ENCODE measurements at places on chromosomes 3 and 15. TPM values are rescaled to one million over a fixed set of nuclear protein-coding genes. Genes with fewer than 3 reads are reported as not detected.

The CPNE9 gene
- polyA plus RNA-seq: 0.07 TPM

The YEATS2 gene
- polyA plus RNA-seq: 11.3 TPM

The ATP13A5 gene
- polyA plus RNA-seq: not detected

The C2CD4A gene
- not detected for polyA plus RNA-seq

The SEC61A1 gene
- polyA plus RNA-seq: 217 TPM

The LRRK1 gene
- polyA plus RNA-seq: 6.5 TPM

The GABRG3 gene
- 0.18 TPM for polyA plus RNA-seq

The CCDC54 gene
- polyA plus RNA-seq: not detected

DNA sequence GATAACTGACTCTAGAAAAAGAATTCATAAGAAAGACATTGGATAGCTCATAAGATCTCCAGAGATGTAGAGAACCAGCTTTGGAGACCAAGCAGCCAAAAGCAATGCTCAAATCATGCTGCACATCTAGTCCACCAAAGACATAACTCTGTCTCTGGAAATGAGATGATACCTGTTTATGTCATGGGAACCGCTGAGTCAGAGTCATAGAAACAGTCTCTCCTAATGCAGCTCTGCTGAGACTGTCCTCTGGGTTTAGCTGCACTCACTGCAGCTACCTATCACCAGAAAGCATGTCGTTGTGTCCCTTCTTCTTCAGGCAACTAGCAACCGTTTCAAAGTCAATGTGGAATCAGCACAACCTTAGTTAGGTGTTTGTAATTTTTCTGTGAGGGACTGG lies 218.5 kb upstream of the ROBO1 start:
- DNase-seq: no peak

DNA sequence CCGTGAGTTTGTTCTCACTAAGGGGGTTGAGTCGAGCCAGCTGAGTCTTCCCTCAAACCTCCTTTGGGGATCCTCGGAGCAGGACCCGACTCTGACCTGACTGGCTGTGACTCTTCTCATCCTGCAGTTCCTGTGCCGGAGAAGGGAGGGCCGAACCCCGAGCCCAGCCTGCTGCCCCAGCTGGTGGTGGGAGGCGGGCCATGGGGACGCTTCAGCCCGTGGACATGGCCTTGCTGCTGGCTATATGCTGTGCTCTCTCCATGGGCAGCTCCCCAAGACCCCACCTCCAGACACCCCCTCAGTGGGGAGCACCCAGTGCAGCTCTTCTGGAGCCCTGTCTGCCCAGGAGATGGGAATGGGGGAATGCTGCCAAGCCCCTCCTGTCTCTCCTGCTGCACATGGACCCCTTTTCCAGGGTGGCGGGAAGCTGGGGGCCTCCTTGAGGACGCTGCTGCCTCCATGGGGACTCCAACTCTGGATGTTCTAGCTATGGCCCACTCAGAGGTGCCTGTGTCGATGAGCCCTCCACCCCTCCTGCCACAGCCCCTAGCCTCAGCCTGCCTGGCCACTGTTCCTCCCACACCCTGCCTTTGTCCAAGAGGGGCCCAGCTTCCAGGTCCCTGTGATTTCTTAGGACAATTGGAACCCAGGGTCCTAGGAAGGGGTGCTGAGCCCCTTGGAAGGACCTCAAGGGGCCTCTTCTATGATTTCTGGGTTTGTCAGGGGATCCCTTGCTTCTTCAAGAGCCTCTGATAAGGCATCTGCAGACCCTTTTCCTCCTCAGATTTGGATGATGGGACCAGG lies 12.8 kb downstream of the C15orf39 start:
- no peak for DNase-seq

DNA sequence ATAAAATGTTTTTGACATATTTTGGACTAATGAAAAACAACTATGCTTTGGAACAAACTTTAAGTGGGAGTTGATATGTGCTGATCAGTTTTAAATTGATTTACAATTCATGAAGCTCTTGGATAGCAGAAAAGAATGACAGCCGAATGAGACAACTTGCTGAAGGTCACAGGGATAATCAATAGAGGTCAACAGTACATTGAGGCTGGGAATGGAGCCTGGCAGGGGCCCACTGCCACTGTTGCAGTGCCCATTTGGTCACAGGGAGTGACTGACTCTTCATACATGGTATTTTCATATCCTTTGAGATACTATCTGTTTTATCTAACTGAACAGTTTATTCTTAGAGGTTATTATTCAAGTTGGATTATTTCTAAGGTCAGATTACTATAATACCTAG lies 58.7 kb upstream of the EIF5A2 start:
- DNase-seq: no peak

GRCh38 chr15:59997070-59997701 lies 6.9 kb upstream of the FOXB1 start:
- DNase-seq: no peak

DNA sequence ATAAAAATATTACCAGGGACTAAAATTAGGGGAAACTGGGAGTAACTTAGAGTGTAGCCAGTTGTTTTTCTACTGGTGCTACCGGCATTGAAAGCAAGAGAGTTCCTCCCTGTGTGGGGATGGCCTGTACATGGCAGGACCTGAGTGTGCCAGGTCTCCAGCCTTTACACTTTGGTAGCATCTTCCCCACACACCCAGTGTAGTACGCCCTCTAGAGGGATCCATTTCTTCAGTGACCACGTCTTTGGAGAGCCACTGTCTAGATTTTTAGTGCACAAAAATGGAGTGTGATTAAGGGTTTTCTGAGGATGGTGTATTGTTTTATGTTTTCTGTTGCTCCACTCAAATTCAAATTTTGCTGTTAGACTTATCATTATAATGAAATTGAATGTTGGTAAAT lies 507.0 kb upstream of the TPRG1 start:
- no peak for DNase-seq

DNA sequence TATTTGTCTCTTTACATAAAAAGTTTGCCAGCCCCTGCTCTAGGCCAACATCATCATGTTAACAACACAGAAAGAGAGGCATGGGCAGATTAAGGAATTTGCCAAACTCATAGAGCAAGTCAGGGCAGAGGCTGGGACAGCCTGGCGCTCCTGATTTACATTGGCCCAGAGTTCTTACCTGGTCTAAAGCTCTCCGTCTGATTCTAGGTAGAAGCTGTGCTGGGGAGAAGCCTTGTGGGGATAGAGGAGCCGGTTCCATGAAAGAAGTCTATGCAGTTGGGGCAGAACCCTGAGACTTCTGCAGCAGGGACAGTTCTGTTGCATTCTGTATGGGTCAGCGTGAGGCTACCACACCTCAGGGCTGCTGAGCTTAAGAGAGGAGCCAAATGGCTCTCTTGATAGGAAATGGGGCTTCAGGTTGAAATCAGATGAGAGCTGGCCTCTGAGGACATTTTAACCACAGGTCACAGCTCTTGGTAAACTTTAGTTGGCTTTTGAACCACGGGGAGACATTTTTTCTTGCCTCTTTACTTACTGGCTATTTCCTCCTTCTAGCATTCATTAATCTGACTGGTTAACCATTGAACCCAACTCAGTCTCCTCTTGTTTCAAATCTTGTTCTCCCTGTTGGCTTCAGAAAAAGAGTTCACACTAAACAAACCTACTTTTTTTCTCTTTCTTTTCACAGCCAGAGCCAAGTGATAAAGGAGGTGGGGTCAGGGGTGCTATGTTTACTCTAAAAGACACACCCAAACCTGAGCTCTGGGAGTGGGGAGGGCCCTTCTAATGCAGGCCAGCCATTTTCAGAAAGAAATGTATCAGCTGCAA lies 250.7 kb downstream of the OPA1 start:
- DNase-seq: no peak

DNA sequence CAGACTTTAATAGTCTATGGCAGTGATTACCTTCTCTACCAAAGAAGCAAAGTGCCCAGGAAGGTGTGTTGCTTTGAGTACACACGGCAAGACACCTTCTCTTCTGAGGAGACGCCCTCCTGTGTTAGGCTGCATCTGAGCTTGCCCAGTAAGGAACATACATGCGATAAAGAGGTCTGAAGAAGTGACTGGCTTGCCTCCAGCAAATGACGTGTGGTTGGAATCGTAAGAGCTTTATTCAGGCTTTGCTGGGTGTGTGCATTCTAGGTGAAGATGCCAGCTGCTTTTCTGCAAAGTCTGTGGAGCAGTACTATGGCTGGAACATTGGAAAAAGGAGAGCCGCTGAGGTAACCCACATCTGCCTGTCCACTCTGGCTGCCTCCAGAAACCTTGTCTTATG lies 22.4 kb downstream of the MAP6D1 start:
- DNase-seq: no peak

GRCh38 chr3:195777975-195778374 lies 33.8 kb downstream of the MUC4 start:
- no peak for DNase-seq

DNA sequence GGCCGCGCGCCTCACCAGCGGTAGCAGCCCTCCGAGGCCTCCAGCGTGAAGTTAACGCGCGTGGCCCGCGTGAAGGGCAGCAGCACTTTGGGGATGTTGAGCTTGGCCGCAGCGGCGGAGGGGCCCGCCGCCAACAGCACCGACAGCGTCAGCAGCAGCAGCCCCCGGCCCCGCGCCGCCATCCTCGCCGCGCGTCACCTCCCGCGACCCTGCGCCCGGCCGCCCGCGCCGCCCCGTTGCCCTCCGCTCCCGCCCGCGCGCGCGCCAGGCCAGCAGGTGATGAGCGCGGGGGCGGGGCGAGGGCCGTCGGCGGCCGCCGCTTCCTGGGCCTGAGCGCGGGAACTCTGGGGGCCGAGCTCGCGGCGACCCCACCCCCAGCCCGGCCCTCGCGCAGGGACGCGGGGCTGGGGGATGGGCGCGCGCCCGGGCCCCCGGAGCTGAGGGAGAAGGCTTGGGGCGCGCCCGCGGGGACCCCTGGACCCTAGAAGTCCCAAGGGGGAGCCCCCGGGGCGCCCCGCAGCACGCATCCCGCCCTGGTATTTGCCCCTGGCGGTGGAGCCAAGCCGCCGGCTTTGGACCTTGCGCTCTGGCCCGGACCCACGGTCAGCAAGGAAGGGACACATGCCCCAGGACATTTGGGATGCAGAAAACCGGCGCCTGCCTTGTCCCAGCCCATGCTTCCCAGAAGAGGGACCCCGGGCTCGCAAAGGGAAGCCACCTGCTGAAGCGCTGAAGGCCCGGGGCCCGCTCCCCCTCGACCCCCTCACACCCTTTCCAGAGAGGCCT lies at the start of gene NUP210:
Gene NUP210, minus strand, starts transcription at position 278 of the 786 bp plus-strand sequence. Its CDS starts 96 bp downstream, at position 182.
- DNase-seq: no peak

GRCh38 chr3:66577426-66578203 lies 76.8 kb upstream of the LRIG1 start:
- no peak for DNase-seq

- no peak for DNase-seq
Observed at GRCh38 chr3:25405335-25405734, 22.7 kb upstream of the RARB start.

DNA sequence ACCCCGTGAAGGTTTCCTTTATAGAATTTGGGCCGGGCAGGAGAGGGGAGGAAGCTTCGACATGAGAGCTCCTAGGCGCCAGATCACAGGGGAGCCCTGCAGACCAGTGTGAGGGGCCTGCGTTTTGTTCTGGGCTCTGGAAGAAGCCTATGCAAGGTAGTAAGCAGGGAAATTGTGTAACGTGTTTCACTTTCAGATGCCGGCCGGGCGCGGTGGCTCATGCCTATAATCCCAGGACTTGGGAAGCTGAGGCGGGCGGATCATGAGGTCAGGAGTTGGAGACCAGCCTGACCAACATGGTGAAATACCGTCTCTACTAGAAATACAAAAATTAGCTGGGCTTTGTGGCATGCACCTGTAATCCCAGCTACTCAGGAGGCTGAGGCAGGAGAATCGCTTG lies 65.2 kb downstream of the GABRG3 start:
- no peak for DNase-seq

GRCh38 chr3:177730814-177731213 lies 533.5 kb upstream of the TBL1XR1 start:
- DNase-seq: no peak

DNA sequence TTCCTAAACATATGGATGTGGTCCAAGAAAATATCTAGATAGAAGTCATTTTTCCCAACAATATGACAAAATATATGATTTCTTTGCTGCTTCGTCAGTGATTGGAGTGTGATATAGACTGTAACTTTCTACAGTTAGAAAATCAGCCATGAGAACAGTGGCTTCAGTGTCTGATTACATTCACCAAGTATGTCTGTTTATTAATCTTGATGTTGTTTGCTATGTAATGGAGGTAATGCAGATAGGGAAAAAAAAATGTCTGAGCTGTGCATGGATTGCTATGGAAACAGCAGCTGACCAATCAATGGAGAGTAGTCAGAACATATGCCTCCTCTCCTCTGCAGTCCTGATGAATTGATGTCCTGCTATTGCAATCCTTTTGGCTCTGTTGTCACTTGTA lies 72.3 kb upstream of the GAP43 start:
- no peak for DNase-seq

DNA sequence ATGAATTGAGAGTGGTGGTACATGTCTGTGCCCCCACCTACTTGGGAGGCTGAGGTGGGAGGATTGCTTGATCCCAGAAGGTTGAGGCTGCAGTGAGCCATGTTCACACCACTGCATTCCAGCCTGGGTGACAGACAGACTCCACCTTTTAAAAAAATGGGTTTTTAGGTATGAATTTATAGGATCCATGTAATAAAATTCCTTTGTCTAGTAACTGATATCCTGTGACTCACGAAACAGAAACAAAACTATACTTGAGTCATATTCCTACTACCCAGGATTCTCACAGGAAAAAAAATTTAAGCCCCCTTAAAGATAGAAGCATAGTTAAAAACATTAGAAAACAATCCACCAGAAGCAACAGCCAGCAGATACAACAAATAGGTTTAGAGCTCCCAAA lies 10.0 kb upstream of the CRTC3 start:
- DNase-seq: no peak

GRCh38 chr15:47496343-47497185 lies 220.7 kb upstream of the SEMA6D start:
- DNase-seq: no peak

DNA sequence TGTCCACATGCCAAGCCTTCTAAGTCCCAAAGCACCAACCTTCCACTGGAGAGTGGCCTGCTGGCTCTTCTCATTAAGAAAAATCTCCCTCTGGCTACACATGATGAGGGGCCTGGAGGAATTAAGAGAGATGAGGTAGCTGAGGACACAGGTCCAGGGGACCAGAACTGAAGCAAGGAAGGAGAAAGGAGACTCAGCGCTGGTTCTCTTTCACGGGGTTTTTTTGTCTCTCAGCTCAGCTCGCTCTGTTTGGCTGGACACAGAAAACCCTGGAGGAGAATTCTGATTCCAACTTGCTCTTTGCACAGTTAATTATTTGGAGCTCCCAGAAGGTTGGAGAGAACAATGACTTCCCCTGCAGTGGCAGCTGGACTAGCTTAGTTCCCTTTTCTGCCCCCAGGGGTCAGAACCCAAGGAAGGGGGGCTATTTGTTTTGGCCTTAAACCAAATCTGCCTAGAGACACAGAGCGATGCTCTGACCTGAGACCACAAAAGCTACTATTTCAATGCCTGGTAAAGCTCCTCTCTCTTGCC lies 507.6 kb downstream of the FHIT start:
- DNase-seq: no peak

DNA sequence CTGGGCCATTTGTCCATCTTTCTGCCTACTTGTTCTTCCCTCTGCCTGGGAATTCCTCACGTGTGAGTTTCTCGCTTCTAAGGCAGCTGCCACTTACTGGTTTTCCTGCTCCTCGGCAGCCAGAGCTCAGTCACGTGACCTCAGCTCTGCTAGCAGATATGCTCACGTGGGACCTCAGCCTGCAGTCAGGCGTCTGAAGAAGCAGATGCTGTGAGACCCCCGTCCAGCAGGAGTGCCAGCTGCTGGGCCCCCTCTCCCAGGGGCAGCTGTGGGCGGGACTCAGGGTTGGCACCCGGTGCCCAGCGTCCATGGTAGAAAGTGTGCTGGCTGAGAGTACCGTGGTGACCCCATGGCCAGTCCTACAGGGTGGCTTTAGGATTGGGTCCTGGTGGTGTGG lies 161.3 kb upstream of the TLE3 start:
- DNase-seq: peak; percentile 59
